Chondrocyte (in vitro differentiated cells): ENCODE measurements at places on chromosomes 3 and 15. TPM values are rescaled to one million over a fixed set of nuclear protein-coding genes. Genes with fewer than 3 reads are reported as not detected.
A peak's percentile ranks its signal among the peaks of the same experiment; 100 is the strongest.

Gene ERICH6
- not detected in 3 replicates for total RNA-seq

Gene ATP1B3
- 143 to 165 TPM (median 161 TPM) in 3 replicates for total RNA-seq

Gene STAB1
- not detected in 3 replicates for total RNA-seq

DNA sequence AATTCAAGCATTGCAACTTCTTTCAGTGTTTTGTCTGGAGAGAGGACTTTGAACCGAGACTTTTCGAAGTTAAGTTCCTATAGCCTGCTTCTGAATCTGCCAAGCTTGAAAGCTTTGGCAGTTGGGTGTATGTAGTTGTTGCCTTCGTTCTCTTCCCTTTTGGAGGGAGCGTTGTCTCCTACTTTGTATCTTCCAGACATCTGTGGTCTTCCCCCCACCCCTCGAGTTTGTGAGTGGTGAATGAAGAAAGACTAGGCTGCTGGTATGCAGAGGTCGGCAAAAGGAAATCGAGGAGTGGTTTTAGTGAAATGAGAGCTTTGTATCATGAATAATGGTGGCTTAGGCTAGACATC lies 1.3 kb downstream of the CTNNB1 start:
- H3K36me3 ChIP-seq, result no peaks in the 10 kb centered on the region
- peak overlapping the region; percentile 96 for H3K27ac ChIP-seq

GRCh38 chr3:143298886-143299535 lies 179.4 kb downstream of the CHST2 start:
- H3K4me1 ChIP-seq, result peaks cover 21% of the 10 kb centered on the region
- no peaks in the 10 kb centered on the region for H3K27me3 ChIP-seq
- H3K36me3 ChIP-seq, result no peaks in the 10 kb centered on the region
- H3K4me3 ChIP-seq, result no peak overlapping the region

- peaks cover 11% of the 10 kb centered on the region for H3K4me1 ChIP-seq
- no peak for DNase-seq
- H3K4me3 ChIP-seq, result no peak overlapping the region
- no peak overlapping the region for H3K27ac ChIP-seq
Measured at GRCh38 chr3:52220380-52221026, 4.9 kb downstream of the TLR9 start.

- H3K27ac ChIP-seq, result no peak overlapping the region
- H3K4me1 ChIP-seq, result peaks cover 7% of the 10 kb centered on the region
- no peak for DNase-seq
- no peaks in the 10 kb centered on the region for H3K27me3 ChIP-seq
Measured at GRCh38 chr3:57530071-57530608, 14.0 kb downstream of the DNAH12 start.
